ENCODE measurements at places on chromosomes 1 and 21. TPM values are rescaled to one million over a fixed set of nuclear protein-coding genes. Genes with fewer than 3 reads are reported as not detected.

The BTBD8 gene
- total RNA-seq: 4.6 TPM

The THRAP3 gene
- total RNA-seq: 128 TPM

The TMEM63A gene
- total RNA-seq: 126 TPM

The ARHGEF16 gene
- total RNA-seq: not detected

The MYCL gene
- 0.18 TPM for total RNA-seq

GRCh38 chr1:53350853-53351767 lies 23.2 kb upstream of the LRP8 start:
- DNase-seq: peak; percentile 10

DNA sequence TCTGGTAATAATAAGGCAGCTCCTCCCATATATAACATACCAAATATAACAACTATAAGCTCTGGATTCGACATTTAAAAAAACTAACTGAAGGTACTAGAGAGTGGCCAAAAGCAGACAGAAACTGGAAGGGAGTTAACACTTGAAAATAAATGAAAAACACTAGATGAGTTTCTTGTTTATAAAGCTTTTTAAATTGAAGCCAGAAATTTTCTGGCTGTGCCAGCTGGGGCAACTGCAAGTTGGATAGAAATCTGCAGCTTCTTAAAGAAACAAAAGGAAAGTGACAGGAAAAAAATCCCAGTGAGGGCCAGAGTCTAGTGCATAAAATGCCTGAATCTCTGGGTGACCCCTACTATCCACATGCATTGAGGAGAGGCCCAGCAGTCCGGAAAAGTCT lies 432.7 kb downstream of the SMYD3 start:
- DNase-seq: no peak

DNA sequence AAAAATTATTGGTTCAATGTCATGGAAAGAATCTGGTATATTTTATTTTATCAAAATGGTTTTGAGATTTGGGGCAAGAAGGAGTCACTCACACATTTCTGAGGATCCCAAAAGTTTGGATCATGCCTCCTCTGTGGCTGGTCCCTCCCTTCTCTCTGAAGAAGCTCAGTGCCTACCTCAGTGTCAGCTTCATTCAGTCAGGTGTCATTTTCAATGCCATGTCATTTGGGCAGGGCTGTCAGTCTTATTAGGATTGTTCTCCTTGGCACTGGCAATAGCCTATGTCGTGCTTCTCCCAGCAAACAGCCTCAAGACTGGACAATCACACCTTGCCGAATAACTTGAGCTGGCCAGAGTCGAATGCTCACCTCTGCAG lies 264.5 kb upstream of the CAMK1G start:
- no peak for DNase-seq

- DNase-seq: peak; percentile 54
Observed at GRCh38 chr1:46581681-46582455, 22.2 kb downstream of the MKNK1 start.

DNA sequence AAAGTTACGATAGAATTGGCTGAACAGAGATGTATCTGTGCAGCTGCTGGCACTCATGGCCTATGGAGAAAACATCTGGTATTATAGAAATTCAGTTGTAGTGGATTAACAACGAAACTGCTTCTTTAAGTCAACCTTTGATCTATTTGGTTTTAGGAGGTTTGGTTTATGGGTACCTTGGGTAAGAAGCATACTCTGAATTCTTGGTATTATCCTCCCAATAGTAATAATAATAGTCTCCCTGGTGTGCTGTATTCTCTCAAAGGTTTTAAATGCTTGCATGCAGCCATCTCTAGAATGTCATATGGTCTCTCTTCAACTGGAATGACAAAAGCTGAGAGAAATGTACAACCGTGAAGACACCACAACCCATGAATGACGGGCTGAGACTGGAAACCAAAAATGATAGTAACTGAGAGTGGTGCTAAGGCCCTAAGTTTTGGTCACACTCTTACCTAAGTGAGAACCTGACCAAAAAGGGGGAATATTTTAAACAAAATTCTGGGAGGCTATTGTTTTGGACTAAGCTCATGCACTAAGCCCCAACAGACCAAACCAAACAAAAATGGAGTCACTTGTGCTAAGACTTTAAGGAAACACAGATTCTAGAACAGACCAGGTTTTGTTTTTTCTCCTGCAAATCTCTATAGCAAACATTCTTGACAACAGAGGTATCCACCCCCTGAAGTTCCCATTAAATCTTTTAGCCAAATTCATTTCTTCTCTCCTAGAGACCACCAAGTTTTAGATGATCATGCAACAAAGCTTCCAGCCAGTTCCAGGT lies 17.6 kb upstream of the TMEM61 start:
- no peak for DNase-seq

DNA sequence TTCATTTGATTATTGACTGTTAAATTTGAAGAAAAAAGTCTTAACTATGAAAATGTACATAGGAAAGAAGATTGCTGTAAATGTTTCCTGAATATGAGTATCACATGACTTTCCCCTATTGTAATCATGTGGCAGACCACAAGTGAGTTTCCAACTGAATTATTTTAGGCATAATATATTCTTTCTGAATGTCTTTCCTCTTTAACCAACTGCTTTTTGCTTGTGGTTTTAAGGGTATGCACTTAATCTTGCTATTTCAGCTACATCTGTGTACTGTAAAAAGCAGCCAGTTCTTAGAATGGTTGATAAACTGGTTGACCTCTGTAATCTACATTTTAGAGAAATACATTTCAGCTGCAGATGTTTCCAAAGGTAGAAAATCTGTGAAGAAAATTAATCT lies 400.7 kb downstream of the NEGR1 start:
- no peak for DNase-seq

DNA sequence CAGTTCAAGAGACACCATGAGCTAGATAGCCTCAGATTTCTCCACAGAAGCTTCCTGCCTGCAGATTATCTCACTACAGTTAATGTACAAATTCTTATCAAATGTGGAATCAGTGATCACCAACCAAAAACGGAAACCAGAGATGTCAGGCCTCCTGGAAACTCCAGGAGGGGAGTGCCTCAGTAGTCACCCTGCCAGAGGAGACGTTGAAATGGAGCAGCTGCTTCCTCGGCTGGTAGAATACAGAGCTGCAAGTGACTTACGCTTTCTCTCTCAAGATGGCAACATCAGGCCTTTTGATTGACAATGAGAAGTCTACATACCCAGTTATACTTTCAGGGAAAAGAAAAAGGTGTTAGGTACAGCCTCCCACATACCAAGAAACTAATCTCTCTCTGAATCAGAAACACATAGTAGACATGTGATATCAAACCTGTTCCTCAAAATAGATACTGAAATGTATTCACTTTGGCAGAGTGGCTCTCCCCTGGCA lies 52.2 kb downstream of the ACP6 start:
- DNase-seq: peak; percentile 70

GRCh38 chr1:92909321-92909720 lies 51.9 kb downstream of the DIPK1A start:
- DNase-seq: no peak

- no peak for DNase-seq
Observed at GRCh38 chr1:226908913-226909312, 31.2 kb upstream of the COQ8A start.

Measured in activated CD4-positive, alpha-beta memory T cell treated with anti-CD3 and anti-CD28 coated beads, Interleukin-2, amount 10 ng/mL, durations not matched to agents 7 days and 5 days (primary cell).